ENCODE measurements at places on chromosomes 12 and 14.
A peak's percentile ranks its signal among the peaks of the same experiment; 100 is the strongest.

GRCh38 chr12:19792028-19792427 is 352.7 kb downstream of the AEBP2 start:
- no peaks in the 10 kb centered on the region for H3K27me3 ChIP-seq
- no peak for DNase-seq
- H3K27ac ChIP-seq, result no peak overlapping the region
- no peaks in the 10 kb centered on the region for H3K4me1 ChIP-seq

DNA sequence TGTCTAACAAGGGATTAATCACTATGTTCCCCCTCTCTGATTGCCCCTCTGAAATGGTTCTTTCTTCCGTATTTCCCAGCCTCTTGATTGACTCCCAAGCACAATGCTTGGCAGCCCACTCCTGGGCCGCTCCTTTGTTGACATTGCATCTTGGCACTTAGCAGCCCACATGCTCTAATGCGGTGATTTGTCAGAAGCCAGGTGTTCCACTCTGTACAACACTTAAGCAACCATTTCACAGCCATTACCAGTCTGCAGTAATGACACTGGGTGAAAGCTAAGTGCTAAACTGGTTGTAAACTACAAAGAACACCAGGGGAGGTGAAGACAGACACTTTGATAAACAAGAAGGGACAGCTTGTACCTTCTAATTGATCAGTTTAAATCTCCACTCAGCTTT is 353.5 kb downstream of the TMEM132D start:
- no peak overlapping the region for H3K4me3 ChIP-seq
- no peaks in the 10 kb centered on the region for H3K27me3 ChIP-seq
- H3K4me1 ChIP-seq, result no peaks in the 10 kb centered on the region
- DNase-seq, result no peak
- no peaks in the 10 kb centered on the region for H3K36me3 ChIP-seq

DNA sequence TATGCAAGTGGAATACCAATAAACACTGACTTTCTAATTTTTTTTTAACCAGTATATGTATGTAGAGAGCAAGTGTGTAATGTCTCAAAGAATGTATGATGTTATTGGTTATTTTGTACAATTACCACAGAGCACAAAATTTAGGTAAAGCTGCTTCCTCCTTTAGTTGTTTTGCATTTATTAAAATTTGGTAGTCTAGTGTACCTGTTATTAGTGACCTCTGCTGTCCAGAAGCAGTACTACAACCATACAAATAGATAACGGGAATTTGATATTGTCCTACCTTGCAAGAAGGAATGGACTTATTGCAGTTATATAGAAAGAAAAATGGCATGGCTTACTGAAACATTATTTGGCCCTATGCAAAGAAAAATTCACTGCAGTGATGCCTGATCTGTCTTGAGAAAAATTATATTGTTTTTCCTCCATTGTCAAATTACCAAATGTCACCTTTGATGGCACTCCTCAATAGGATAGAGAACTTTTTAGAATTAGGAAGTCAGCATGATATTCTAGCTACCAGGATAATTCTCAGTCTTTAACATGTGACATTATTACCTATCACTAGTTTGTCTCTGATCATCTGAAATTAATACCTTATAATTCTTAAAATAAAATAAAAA is 153.9 kb upstream of the RMST start:
- DNase-seq, result peak; percentile 15
- no peaks in the 10 kb centered on the region for H3K36me3 ChIP-seq
- H3K4me1 ChIP-seq, result no peaks in the 10 kb centered on the region
- no peak overlapping the region for H3K27ac ChIP-seq

- H3K4me3 ChIP-seq, result no peak overlapping the region
- no peaks in the 10 kb centered on the region for H3K27me3 ChIP-seq
- H3K36me3 ChIP-seq, result no peaks in the 10 kb centered on the region
- H3K27ac ChIP-seq, result peak overlapping the region; percentile 89
Observed at GRCh38 chr12:54932691-54933090, 51.9 kb downstream of the TESPA1 start.

DNA sequence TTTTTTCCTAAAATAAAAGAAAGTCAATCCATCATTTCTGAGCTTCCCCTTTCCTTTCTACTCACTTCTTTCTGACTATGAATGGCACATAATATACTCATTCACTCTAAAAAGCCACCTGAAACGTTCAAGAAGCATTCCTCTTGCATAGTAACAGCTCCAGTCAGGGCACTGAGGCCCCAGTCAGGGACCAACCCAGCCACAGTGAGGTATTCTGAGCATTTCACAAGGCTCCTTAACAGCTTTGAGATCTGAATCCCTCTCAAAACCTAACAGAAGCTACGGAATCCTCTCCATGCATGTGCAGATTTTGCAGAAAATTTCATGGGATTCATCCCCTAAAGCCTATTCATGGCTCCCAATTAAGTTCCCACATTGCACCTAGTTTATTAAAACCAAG is 23.2 kb downstream of the NT5DC3 start:
- H3K27ac ChIP-seq, result no peak overlapping the region
- peaks cover 9% of the 10 kb centered on the region for H3K4me1 ChIP-seq
- H3K36me3 ChIP-seq, result peaks cover 23% of the 10 kb centered on the region
- no peak overlapping the region for H3K4me3 ChIP-seq
- no peak for DNase-seq

DNA sequence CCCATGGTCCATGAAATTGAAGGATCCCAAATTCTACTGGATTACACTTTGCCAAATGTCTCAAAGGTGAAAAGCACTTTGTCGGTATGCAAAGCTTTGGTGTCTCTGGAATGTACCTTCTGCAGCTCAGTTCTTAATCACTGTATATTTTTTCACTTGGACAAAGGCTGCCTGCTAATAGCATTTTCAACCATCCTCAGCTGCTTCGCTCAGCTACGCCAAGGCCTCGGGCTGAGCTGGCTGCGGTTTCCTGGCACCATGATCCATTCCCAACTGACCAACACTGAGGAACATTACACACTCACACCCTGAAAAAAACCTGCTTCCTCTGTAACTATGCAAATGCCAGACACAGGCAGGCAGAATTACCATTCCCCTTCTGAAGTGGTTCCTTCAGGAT is 335.2 kb downstream of the DPF3 start:
- peak overlapping the region; percentile 29 for H3K4me3 ChIP-seq
- H3K27me3 ChIP-seq, result peaks cover 9% of the 10 kb centered on the region
- DNase-seq, result peak; percentile 55
- H3K4me1 ChIP-seq, result peaks cover 30% of the 10 kb centered on the region
- no peaks in the 10 kb centered on the region for H3K36me3 ChIP-seq

GRCh38 chr12:104219908-104220404 is 4.4 kb downstream of the TXNRD1 start:
- H3K27me3 ChIP-seq, result no peaks in the 10 kb centered on the region
- H3K4me1 ChIP-seq, result peaks cover 22% of the 10 kb centered on the region
- peak overlapping the region; percentile 95 for H3K27ac ChIP-seq
- peak; percentile 97 for DNase-seq
- peak overlapping the region; percentile 54 for H3K4me3 ChIP-seq
- no peaks in the 10 kb centered on the region for H3K36me3 ChIP-seq

DNA sequence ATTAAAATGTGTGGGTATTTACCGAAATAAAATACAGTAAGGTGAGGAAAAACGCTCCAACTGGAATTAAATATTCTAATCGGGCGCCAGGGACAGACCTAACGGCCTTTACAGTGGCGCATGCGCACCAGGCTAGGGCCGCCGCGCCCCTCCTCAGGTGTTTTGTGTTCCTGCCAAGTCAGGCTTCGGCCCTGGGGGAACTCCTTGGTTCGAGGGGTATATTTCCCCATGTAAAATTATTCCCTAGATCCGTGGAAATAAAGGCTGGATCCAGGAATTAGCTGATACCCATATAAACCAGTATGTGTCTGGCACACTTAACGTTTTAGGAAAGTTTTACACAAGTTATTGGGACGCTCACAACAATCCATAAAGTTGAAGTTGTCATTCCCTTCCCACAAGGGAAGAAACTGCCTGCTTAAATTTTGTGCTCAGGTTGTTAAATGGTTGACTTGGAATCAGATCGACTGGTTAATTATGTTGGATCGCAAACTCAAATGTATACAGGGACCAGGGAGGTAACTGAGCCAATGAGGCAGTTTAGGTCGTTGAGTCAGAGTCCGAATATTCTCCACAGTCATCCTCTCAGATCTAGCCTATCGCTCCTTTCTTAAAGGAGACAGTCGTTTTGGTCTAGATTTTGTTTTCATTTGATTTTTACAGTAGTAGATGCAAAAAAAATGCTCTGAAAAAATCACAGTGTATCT is 621 bp upstream of the ANAPC7 start:
- H3K36me3 ChIP-seq, result peaks cover 4% of the 10 kb centered on the region
- peaks cover 12% of the 10 kb centered on the region for H3K4me1 ChIP-seq
- peak; percentile 23 for DNase-seq
- peak overlapping the region; percentile 99 for H3K4me3 ChIP-seq

GRCh38 chr12:49039421-49040363 is 20.9 kb downstream of the KMT2D start:
- H3K27ac ChIP-seq, result no peak overlapping the region
- no peaks in the 10 kb centered on the region for H3K27me3 ChIP-seq
- no peaks in the 10 kb centered on the region for H3K4me1 ChIP-seq
- DNase-seq, result no peak

- H3K4me1 ChIP-seq, result peaks cover 53% of the 10 kb centered on the region
- H3K27me3 ChIP-seq, result no peaks in the 10 kb centered on the region
- no peak for DNase-seq
- H3K4me3 ChIP-seq, result no peak overlapping the region
- H3K27ac ChIP-seq, result no peak overlapping the region
Observed at GRCh38 chr12:89228491-89228890, 123.8 kb downstream of the DUSP6 start.

GRCh38 chr12:101749657-101750056 is 10.4 kb upstream of the SYCP3 start:
- no peak overlapping the region for H3K27ac ChIP-seq
- no peak for DNase-seq
- H3K27me3 ChIP-seq, result no peaks in the 10 kb centered on the region
- H3K36me3 ChIP-seq, result peaks cover 12% of the 10 kb centered on the region

GRCh38 chr12:126247936-126248335 is 1182.7 kb downstream of the AACS start:
- H3K36me3 ChIP-seq, result no peaks in the 10 kb centered on the region
- no peaks in the 10 kb centered on the region for H3K27me3 ChIP-seq
- no peak overlapping the region for H3K27ac ChIP-seq
- DNase-seq, result no peak
- H3K4me1 ChIP-seq, result no peaks in the 10 kb centered on the region
